ENCODE measurements at places on chromosomes 2 and 18.

GRCh38 chr18:48164116-48164515 is 233.7 kb upstream of the SMAD2 start:
- DNase-seq = no peak

DNA sequence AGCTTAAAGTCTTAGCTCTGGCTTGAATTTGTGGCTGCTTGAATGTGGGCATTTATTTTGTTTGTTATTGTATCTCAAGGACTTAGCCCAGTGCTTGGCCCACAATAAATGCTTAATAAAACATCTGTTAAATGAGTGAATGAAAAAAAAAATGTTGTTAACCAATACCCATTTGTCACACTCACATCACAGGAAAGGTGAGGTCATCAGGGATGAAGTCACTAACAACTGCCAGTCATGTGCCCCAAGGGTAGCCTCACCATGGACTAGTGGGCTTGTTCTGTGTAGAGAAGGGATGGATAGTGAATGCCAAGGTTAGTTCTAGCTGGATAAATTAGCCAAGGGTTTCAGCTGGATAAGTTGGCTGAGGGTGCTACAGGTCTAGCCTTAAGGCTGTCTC is 3.0 kb downstream of the NRBP1 start:
- peak; percentile 55 for DNase-seq

DNA sequence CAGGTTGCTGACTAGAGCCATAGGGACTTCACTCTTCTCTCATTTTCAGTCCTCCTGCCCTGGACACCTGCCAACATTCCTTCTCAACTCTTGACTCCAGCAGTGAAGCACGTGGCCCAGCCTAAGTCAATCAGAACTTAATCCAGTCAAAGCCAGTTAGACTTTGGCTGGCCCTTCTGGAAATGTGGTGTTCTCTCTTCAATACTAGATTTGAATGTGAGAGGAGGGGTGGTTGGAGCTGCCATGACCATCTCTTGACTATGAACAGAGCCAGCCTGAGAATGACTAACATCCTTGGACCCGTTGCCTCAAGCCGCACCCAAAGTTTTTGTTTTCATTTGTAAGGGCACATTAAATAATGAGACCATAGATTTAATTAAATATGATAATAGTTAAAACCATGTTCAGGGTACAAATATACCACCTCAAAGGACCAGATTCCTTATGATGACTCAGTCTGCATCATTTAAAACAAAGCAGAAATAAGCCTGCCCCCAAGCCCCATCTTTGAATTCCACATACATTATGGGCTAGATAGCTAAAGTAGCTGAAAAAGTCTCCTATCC is 49.7 kb upstream of the RASGRP3 start:
- no peak for DNase-seq

DNA sequence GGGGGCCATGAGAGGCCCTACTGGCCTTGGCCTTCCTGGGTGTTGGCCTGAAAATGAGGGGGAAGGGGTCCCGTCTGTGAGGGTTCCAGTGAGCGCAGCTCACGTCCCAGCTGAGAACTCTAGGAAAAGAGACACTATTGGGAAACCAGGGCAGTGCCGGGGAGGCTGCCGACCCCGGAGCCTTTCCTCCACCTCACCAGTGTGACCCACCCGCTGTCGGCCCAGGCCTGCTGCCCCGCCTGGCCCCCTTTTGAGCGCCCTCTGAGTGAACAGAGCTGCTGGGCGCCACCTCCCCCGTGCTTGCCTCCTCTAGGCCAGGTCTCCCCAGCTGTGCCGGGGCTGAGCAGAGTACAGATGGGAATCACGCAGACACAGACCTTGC is 17.5 kb upstream of the ARHGEF4 start:
- DNase-seq = no peak

- no peak for DNase-seq
Measured at GRCh38 chr2:30385327-30385726, 61.7 kb upstream of the LCLAT1 start.

Measured in Panc1 (cell line).